ENCODE measurements at places on chromosomes 2 and 18. TPM values are rescaled to one million over a fixed set of nuclear protein-coding genes. Genes with fewer than 3 reads are reported as not detected.

GRCh38 chr2:105795575-105795934 lies 50.8 kb downstream of the NCK2 start:
- DNase-seq, result no peak

Gene SP100
- total RNA-seq, result 82.5 TPM

DNA sequence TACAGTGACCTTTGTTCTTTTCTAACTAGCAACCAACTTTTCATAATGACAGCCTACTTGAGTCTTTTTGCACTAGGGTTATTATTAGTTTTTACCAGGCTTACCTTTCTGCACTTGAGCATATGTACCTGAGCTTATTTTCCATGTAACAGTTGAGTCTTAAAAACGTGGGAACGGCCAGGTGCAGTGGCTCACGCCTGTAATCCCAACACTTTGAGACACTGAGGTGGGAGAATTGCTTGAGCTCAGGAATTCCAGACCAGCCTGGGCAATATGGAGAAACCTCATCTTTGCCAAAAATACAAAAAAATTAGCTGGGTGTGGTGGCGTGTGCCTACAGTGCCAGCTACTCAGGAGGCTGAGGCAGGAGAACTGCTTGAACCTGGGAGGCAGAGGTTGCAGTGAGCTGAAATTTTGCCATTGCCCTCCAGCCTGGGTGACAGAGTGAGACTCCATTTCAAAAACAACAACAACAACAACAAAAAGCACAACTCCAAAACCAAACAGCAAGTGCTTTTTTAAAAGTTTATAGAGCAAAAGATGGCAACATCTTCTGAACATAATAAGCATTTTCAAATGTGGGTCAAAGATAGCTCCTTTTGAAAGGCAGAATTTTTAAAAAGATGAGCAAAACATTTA lies 57.1 kb upstream of the CD28 start:
- DNase-seq, result no peak

DNA sequence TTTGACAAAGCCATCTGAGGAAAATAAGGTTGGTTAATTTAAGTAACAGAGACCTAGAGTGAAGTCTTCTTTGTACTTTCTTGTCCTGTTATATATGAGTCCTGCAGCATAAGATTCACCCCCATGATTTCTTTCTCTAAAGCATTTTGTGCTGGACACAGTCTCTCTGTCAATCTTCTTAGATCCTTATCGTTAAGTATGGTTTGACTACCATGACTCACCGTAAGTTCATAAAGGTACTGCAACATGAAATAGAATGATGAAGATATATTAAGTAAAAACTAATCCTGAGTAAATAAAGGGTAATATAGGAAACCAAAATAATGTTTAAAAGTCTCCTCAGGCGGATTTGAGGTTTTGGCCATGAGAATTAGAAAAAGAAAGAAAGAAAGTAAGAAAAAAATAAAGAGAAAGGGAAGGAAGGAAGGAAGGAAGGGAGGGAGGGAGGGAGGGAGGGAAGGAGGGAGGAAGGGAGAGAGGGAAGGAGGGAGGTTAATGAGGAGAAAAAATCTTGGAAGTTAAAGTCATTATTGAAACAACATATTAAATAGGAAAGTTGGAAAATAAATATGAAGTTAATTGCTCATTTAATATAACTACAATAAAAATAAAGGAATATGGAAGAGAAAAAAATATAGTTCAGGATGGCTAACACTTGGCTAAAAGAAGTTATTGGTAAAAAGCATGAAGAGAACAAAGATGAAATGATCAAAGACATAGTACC lies 980.3 kb upstream of the CDH2 start:
- no peak for DNase-seq

Gene BMP10
- total RNA-seq, result not detected
